ENCODE measurements at places on chromosomes 5 and 9.

GRCh38 chr5:9347541-9348295, 198.2 kb downstream of the SEMA5A start:
- no peak for DNase-seq

DNA sequence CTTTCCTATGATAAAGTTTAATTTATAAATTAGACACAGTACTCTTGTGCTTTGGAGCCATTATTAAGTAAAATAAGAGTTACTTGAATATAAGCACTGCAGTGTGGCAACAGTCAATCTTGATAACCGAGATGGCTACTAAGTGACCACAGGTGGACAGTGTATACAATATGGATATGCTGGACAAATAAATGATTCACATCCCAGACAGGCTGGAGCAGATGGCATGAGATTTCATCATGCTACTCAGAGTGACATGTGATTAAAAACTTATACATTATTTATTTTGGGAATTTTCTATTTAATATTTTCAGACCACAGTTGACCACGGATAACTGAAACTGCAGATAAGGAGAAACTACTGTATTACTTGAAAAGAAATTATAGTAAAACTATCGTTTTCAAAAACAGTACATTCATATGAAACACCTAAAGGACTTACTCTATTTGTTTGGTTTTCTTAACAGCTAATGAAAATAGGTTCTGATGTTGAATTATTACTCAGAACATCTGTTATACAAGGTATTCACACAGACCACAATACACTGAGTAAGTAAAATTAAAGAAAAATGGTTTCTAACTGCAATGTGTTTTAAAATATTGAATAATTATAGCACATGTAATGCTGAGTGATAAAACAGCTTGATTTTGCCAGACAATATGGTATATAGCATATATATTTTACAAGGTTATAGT, 16.0 kb downstream of the LYRM7 start:
- DNase-seq = no peak

DNA sequence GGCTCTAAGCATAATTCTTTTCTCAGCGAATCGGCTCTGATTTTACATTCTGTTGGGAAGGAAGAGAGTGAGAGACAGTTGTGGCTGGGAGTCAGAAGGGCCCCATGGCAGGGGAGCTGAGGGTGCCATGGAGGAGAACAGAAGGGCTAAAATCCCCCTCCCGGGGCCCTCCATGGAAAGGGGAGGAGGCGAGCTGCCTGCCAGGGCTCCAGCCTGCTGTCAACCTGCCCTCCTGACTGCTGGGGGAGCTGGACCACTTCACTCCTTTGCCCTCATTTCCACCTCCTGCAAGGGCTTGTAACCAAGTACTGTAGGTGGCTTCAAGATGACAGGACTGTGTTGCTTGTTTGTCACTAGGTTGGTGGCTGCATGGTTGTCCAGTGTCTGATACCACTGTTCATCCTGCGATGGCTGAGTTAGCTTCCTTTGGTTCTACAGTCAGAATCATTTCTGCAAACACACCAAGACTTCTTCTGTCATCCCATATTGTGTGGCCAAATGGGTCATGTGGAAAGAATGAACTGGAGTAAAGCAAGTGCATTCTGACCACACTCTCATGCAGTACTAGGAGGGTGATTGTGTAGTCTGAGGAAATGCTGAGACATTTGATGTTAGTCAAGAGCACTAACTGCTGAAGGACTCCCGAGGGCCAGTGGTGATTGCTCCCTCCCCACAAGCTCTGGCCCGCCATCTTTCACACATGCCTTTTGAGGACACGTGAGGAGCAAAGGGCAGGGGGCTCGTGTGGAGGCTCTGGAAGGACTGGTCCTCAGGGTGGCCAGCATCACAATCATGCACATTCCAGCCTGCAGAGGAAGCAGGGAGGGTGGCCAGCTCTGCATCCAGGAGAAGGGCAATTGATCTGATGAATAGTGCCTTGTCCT, 307.2 kb downstream of the GADD45G start:
- no peak for DNase-seq

DNA sequence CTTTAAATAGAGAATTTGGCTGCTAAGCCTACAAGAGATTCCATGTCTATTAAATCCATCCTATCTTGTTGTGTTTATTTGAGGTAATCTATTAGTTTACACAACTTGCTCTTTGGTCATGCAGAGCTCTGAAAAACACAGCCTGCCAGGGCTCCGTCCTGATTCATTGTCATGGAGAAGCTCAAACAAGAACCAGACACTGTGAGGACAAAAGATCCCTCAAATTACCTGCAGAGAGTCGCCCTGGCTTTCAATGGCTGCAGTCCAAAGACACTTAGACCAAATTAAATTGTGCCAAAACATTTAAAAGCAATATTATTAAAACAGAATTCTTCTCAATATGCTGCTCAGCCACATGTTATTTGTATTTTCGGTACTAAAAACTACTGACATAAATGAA, 60.1 kb downstream of the CDH18 start:
- no peak for DNase-seq

- peak; percentile 54 for DNase-seq
Measured at GRCh38 chr9:621201-621855, 220.2 kb upstream of the DMRT1 start.

DNA sequence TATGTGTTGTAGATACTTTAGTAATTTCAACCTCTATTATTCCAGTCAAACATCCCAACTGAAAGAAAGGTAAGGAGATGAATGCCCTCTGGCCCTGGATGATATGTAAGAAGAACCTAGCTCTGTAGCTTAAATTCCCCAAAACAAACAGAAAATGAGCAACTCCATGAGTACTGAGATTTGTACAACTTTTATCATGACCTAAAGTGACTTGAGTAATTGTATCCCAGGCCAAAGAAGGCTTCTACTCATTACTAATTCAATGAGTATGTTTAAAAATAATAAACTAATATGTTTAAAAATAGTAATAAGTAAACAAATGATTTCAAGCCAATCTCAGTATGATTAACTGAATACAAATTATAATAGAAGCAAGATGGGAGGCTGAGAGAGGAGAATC, 414.0 kb upstream of the ACTBL2 start:
- DNase-seq = no peak

GRCh38 chr9:88106492-88106891, 31.8 kb downstream of the SPATA31C2 start:
- DNase-seq = no peak

DNA sequence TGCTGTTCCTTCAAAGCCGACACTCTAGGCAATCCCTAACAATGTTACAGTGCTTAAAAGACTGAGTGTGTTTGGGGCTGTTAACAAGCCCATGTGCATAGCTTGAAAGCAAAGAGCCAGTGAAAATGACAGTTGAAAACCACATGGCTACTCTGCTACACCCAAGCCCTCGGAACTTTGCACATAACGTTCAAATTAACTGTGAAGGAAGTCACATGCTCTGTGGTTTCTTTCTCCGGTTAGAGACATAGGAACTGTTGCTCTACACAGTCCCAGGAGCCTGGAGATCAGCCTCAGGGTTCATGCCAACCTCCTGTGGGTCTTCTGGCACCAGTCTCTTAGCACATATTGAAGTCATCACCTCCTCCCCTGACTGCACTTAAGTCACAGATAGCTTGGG, 51.1 kb downstream of the C9orf152 start:
- peak; percentile 27 for DNase-seq

DNA sequence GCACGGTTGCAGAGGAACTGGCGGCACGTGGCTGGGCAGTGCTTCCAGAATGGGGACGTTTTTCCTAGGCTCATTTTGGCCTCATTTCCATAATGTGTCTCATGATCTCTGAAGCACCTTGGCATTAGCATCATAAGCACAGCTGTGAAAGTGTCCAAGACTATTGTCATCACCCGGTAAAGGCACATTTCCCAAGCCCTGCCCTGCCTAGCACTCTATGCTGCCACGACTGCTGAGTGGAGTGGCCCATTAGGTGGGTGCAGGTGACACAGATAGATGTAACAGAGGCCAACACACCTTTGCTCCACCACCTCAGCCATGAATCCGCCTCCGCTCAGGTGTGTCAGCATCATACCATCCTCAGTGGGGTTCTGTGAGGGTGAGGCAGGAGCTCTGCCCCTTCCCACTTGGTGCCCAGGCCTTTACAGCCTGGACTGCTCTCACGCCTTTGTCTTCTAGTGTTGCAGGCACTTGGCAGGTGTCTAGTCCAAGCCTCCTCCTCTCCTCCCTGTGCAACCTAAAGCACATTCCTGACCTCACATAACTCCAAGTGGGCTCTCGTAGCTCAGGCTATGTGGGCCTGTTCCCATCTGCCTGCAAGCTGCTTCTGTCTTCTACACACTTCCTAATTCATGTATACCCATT, 213.0 kb downstream of the FSTL4 start:
- no peak for DNase-seq

DNA sequence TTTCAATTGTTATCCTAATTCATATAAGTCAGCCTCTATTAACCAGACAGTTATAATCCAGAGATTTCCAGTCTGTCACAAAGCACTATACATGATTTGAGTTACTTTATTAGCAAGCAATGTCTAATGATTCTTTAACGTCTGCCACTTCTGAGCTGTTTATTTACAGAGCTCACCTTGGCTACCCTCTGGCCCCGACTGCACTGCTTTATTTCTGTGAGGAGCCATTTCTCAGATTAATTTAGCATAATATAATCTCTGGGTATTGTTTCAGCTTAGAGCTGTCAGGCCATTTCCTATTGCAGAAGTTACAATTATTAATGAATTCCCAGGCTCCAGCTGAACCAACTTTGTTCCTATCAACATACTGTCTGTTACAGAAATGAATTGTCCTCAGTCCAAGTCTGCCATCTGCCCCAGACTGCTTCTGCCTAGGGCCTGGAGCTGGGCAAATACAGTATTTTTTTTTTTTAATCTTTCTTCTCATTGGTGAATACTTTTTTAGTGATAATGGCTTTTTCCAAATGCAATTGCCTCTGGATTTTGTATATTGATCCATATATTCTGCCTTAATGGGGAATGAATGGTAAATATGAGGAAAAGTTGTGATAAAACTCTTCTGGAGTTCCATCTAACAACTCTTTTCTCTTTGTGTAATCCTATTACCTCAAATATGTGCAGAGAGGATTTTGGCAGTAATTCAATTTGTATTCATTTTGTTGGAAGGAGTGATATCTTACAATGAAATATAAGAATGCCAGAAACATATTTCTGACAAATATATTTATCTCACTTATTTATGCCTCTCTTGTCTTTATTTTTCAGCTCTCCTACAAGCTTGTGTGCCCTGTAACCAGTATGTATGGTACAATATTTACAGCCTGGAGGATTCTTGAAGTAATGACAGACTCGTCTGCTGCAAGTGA, 104.7 kb downstream of the FOCAD start:
- DNase-seq = no peak

All from CD4-positive, alpha-beta T cell treated with Interleukin-15 for 1 hour (primary cell).